ENCODE measurements at places on chromosomes 3 and 15. TPM values are rescaled to one million over a fixed set of nuclear protein-coding genes. Genes with fewer than 3 reads are reported as not detected.
A peak's percentile ranks its signal among the peaks of the same experiment; 100 is the strongest.

DNA sequence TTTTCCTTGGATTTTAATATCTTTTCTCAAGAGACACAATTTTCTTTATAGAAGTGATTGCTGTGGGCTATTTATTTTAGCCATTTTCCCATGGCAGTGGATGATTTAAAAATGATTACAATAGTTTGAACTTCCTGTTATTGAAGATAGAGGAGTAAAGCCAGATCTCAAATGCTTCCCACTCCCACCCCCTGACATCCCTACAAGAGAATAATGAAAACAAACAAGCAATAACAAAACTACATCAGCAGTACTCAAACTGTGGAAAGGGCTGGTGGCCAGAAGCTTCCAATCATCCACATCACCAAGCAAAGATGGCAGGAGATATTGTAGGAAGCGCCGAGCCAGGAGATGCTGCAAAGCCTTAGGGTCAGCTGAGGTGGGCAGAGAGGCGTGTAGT, 831.1 kb upstream of the NR2F2 start:
- no peaks in the 10 kb centered on the region for H3K36me3 ChIP-seq
- no peak overlapping the region for H3K4me3 ChIP-seq
- H3K4me1 ChIP-seq: no peaks in the 10 kb centered on the region

DNA sequence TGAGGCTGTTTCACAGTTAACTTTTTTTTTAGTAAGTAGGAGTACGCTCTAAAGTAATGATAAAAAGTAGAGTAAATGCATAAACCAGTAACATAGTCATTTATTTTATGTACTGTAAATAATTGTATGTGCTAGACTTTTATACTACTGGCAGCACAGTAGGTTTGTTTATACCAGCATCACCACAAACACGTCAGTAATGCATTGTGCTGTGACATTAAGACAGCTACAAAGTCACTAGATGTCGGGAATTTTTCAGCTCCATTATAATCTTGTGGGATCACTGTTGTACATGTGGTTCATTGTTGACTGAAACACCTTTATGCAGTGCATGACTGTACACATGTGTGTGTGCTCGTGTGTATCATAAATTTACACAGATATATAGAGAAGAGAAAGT, 618.0 kb upstream of the ADAMTS9 start:
- H3K36me3 ChIP-seq: no peaks in the 10 kb centered on the region
- H3K4me1 ChIP-seq: no peaks in the 10 kb centered on the region
- H3K4me3 ChIP-seq: no peak overlapping the region
- H3K27ac ChIP-seq: no peak overlapping the region
- H3K27me3 ChIP-seq: no peaks in the 10 kb centered on the region

DNA sequence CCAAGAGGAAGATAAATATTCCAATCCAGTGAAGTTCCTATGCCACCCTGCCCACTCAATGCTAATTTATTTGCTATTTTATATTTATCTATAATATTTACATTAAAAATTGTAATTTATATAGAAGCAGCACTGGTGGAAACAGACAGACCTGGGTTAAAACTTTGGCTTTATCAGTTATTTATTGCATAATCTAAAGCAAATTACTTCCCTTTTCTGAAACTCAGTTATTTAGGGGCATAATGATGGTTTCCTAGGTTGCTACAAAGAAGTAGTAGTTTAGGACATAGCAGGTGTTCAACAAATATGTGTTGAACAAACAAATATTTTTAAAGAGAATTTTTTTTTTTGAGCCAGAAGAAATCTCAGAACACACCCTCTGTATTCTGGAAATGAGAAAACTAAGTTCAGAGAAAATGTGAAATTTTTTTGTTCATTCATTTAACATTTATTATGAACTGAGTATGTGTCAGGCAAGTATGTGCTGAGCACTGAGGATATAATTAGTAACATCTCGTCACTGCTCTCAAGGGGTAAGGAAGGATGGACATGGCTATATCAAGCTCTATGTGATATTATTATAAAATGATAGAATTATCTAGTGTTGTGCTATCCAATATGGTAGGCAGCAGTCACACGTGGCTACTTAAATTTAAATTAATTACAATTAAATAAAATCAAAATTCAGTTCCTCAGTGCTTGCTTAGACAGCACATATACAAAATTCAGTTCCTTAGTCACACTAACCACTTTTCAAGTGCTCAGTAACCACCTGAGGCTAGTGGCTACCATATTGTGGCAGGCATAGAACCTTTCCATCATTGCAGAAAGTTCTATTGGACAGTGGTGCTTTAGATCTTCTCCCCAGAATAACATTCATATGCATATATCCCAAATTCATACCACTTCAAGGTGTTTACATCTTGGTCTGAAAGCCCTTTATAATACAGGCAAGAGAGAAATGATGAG, 7.0 kb upstream of the UBE2Q2 start:
- no peaks in the 10 kb centered on the region for H3K27me3 ChIP-seq
- H3K27ac ChIP-seq: no peak overlapping the region
- DNase-seq: no peak
- H3K4me3 ChIP-seq: no peak overlapping the region

GRCh38 chr3:38479431-38480092, 16.6 kb upstream of the EXOG start:
- H3K36me3 ChIP-seq: peaks cover 54% of the 10 kb centered on the region
- no peaks in the 10 kb centered on the region for H3K4me1 ChIP-seq
- peak; percentile 25 for DNase-seq
- H3K27ac ChIP-seq: no peak overlapping the region
- H3K4me3 ChIP-seq: no peak overlapping the region

GRCh38 chr15:66775127-66776105, 73.4 kb downstream of the SMAD6 start:
- H3K27me3 ChIP-seq: no peaks in the 10 kb centered on the region
- no peak overlapping the region for H3K4me3 ChIP-seq
- H3K4me1 ChIP-seq: peaks cover 13% of the 10 kb centered on the region
- H3K27ac ChIP-seq: no peak overlapping the region

DNA sequence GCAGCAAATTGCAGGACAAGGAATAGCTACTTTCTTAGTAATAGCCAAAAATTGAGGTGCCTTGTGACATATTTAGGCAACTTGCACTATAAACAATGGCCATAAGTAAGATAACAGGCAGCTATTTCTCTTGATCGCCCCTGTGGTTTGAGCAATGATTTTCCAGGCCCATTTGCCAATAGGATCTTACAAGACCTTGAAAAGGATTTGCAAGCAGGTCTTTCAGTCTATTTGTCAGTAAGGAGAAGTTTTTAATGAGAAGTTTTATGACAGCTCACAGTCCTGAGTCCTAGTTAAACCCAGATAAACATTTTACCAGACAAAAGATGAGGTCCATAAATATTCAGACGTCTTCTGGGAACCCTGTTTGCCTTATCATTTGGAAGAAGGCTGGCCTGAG, 645.5 kb downstream of the RBMS3 start:
- H3K27ac ChIP-seq: no peak overlapping the region
- no peaks in the 10 kb centered on the region for H3K4me1 ChIP-seq
- no peaks in the 10 kb centered on the region for H3K27me3 ChIP-seq
- no peak for DNase-seq
- no peaks in the 10 kb centered on the region for H3K36me3 ChIP-seq

DNA sequence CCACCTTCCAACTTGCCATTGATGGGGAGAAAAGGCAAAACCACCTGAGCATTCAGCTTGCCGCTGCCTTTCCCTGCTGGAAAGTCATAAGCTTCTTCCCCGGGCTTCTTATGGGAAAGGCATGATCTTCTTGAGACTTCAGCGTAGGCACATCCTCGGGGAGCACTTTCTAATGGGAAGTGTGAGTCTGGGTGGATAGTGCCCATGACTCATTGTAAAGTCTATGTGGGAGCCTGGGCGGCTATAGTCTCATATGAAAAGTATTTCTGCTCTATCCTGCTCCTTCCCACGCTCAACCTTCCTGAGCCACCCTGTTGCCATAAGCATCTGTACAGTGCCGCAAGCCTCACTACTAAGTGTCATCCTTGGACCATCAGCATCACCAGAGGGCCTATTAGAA, 309.9 kb upstream of the THBS1 start:
- H3K27me3 ChIP-seq: no peaks in the 10 kb centered on the region
- no peak overlapping the region for H3K4me3 ChIP-seq
- no peak overlapping the region for H3K27ac ChIP-seq
- no peak for DNase-seq
- no peaks in the 10 kb centered on the region for H3K4me1 ChIP-seq

GRCh38 chr3:119352863-119353527, 58.8 kb downstream of the ARHGAP31 start:
- no peaks in the 10 kb centered on the region for H3K36me3 ChIP-seq
- no peaks in the 10 kb centered on the region for H3K27me3 ChIP-seq
- no peak overlapping the region for H3K27ac ChIP-seq
- peaks cover 31% of the 10 kb centered on the region for H3K4me1 ChIP-seq
- no peak overlapping the region for H3K4me3 ChIP-seq
- DNase-seq: no peak

- DNase-seq: no peak
- H3K4me1 ChIP-seq: peaks cover 2% of the 10 kb centered on the region
- no peaks in the 10 kb centered on the region for H3K36me3 ChIP-seq
- no peak overlapping the region for H3K27ac ChIP-seq
- peaks cover 11% of the 10 kb centered on the region for H3K27me3 ChIP-seq
- H3K4me3 ChIP-seq: no peak overlapping the region
Measured at GRCh38 chr15:42577514-42578031, 2.2 kb downstream of the STARD9 start.

GRCh38 chr3:71462586-71462985, 120.9 kb downstream of the FOXP1 start:
- no peaks in the 10 kb centered on the region for H3K36me3 ChIP-seq
- no peaks in the 10 kb centered on the region for H3K27me3 ChIP-seq
- H3K27ac ChIP-seq: no peak overlapping the region
- H3K4me1 ChIP-seq: peaks cover 10% of the 10 kb centered on the region
- no peak overlapping the region for H3K4me3 ChIP-seq
- DNase-seq: no peak

DNA sequence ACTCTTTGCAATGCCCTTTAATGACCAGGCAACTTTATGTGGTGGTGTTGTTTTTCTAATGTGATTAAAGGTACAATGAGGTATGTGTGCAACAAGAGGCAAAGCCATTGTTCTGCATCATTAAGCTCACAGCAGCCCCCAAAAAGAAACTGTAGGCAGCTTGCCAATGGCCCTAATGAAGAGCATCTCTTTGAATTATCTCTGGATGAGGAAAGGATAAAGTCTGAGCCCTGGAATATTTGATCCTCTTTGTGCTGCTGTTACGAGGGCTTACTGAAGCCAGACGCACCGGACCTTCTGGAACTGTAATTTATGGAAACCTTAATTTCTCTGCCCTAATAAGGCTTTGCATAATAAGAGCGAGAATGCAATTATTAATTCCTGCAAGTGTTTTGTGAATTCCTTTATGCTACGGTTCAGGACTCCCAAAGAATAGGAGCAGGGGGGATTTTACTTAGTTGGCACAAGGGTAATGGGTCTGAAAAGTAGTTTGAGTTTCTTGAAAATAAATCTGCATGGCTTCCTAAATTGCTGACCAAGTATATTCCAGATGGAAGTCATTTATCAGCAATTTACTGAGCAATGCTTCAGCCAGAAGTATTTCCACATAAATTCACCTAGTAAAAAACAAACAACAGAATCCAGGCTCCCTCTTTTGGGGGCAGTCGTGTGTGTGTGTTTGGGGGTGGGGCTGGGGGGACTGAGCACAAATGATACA, 193.4 kb downstream of the PDZRN3 start:
- no peak overlapping the region for H3K27ac ChIP-seq
- no peak overlapping the region for H3K4me3 ChIP-seq
- DNase-seq: no peak

GRCh38 chr3:36393563-36393962, 13.3 kb downstream of the STAC start:
- H3K4me1 ChIP-seq: no peaks in the 10 kb centered on the region
- H3K4me3 ChIP-seq: no peak overlapping the region
- H3K36me3 ChIP-seq: no peaks in the 10 kb centered on the region
- DNase-seq: no peak
- no peaks in the 10 kb centered on the region for H3K27me3 ChIP-seq

The IQCF5 gene
- total RNA-seq: not detected

The CCDC54 gene
- not detected for total RNA-seq

The TTC14 gene
- total RNA-seq: 19.4 TPM

All from H1 (cell line).